ENCODE measurements at places on chromosomes 2 and 18.

DNA sequence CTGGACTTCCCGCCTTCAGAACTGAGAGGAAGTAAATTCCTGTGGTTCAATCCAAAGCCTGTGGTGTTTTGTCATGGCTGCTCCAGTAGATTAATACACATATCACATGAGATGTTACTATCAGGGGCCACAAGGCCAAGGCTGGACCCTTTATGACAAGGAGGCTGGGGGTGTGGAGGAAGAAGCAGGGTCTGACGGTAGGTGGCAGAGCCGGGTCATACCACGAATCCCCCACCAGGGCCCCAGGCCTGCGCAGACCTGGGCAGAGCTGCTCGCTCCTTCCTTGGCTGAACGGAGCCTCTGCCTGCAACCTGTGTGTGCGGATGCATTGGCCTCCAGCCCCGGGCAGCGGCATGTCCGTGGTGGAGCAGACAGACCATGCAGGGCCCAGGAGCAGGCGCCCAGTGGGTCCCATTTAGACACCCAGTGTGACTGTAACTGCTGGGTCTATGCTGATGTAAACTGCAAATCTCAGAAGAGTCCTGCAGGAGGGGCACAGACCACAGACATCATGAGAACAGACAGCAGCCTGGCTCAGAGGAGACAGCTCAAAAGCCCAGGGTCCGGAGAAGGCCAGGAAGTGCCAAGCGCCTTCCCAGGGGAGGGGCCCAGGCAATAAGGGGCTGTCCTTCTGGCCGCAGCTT, 155.2 kb downstream of the PXDN start:
- H3K36me3 ChIP-seq, result no peaks in the 10 kb centered on the region
- peaks cover 15% of the 10 kb centered on the region for H3K27me3 ChIP-seq
- DNase-seq, result no peak
- peaks cover 2% of the 10 kb centered on the region for H3K4me1 ChIP-seq

GRCh38 chr2:18918280-18918679, 328.9 kb upstream of the NT5C1B start:
- no peak overlapping the region for H3K4me3 ChIP-seq
- H3K27me3 ChIP-seq, result no peaks in the 10 kb centered on the region
- H3K4me1 ChIP-seq, result no peaks in the 10 kb centered on the region
- H3K27ac ChIP-seq, result no peak overlapping the region
- peaks cover 6% of the 10 kb centered on the region for H3K36me3 ChIP-seq

GRCh38 chr2:20454036-20454981, 7.4 kb downstream of the RHOB start:
- H3K4me3 ChIP-seq, result no peak overlapping the region
- DNase-seq, result no peak
- H3K4me1 ChIP-seq, result peaks cover 31% of the 10 kb centered on the region
- no peaks in the 10 kb centered on the region for H3K36me3 ChIP-seq

GRCh38 chr2:8658064-8658862, 23.6 kb upstream of the ID2 start:
- DNase-seq, result no peak
- H3K36me3 ChIP-seq, result no peaks in the 10 kb centered on the region
- H3K4me1 ChIP-seq, result peaks cover 29% of the 10 kb centered on the region
- H3K4me3 ChIP-seq, result no peak overlapping the region
- peak overlapping the region; percentile 57 for H3K27ac ChIP-seq

DNA sequence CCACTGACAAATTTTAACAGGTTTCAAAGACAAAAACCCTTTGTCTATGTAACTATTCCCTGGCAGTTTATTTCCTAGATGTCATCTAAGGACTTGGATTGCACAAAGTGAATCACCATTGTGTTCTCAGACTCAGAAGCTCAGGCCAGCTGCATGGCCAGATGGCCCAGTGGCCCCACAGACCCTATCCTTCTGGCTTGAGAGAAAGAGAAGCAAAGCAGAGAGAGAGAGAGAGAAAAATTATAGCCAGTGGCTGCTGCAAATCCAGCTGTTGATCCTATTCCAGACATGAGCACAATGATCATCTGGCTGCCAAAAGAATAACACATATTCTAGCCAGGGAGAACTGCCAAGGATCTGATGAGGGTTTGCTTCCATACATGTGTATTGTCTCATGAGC, 25.8 kb downstream of the CTLA4 start:
- H3K4me3 ChIP-seq, result no peak overlapping the region
- no peaks in the 10 kb centered on the region for H3K27me3 ChIP-seq
- peaks cover 5% of the 10 kb centered on the region for H3K36me3 ChIP-seq
- no peak overlapping the region for H3K27ac ChIP-seq
- peaks cover 72% of the 10 kb centered on the region for H3K4me1 ChIP-seq

DNA sequence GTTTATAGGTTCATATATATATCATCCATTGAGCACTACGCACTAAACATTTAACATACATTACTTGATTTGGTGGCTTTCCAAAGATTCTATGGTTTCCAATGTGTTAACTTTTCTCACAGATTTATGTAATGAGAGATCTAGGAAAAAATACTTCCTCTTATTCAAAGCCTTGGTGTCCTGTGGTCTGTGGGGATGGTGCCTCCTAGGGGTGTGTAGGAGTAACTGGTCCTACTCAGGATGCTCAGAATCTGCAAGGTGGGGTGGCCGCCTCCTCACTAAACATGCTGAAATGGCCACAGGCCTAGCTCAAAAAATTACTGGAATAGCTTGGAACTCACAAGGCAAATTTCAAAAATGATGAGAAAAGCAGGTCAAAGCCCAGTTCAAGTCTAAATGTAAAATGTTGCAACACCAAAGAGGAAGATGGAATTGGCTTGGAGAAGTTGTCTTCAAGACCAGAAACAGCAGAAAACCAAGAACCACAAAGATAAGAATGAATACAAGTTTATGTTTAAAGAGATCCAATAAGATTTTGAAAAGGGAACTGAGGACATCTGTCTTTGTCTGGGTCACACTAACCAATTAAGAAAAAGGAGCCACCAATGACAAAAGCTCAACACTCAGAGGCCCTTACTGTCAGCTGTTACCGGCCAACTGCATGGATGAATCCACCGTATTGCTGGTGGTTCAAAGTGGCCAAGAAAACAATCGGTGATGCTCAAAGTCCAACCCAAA, 11.5 kb downstream of the GPR55 start:
- no peak overlapping the region for H3K27ac ChIP-seq
- H3K4me3 ChIP-seq, result no peak overlapping the region
- peaks cover 80% of the 10 kb centered on the region for H3K4me1 ChIP-seq
- DNase-seq, result no peak
- no peaks in the 10 kb centered on the region for H3K27me3 ChIP-seq
- peaks cover 5% of the 10 kb centered on the region for H3K36me3 ChIP-seq

- H3K36me3 ChIP-seq, result no peaks in the 10 kb centered on the region
- H3K4me1 ChIP-seq, result no peaks in the 10 kb centered on the region
- H3K27me3 ChIP-seq, result no peaks in the 10 kb centered on the region
- H3K4me3 ChIP-seq, result no peak overlapping the region
- DNase-seq, result no peak
- H3K27ac ChIP-seq, result no peak overlapping the region
These were observed 529.2 kb upstream of the LINC00305 start for GRCh38 chr18:64678048-64678447.

- no peak overlapping the region for H3K4me3 ChIP-seq
- H3K27me3 ChIP-seq, result peaks cover 3% of the 10 kb centered on the region
- H3K27ac ChIP-seq, result no peak overlapping the region
- no peaks in the 10 kb centered on the region for H3K4me1 ChIP-seq
These were observed 57.3 kb downstream of the CCDC195 start for GRCh38 chr2:224658780-224659405.

DNA sequence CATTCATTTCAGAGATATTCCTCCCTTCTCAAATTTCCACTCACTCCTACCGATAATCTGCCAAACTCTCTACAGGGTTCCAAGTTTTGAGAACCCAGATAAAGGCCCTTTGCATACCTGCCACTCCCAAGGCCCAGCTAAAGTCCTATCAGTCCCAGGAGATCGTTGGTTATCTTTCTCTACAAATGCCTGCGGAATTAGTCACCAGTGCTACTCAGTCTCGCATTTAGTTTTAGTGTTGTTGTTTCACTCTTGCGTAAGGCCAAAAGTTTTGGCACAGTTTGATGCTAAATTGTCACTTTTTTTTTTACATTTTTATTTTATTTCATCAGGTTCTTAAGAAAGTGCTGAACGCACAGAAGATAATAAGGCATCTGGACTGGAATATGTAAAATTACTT, 29.2 kb upstream of the SETBP1 start:
- H3K27me3 ChIP-seq, result peaks cover 2% of the 10 kb centered on the region
- no peak overlapping the region for H3K4me3 ChIP-seq
- no peaks in the 10 kb centered on the region for H3K36me3 ChIP-seq
- no peaks in the 10 kb centered on the region for H3K4me1 ChIP-seq
- no peak for DNase-seq
- no peak overlapping the region for H3K27ac ChIP-seq

DNA sequence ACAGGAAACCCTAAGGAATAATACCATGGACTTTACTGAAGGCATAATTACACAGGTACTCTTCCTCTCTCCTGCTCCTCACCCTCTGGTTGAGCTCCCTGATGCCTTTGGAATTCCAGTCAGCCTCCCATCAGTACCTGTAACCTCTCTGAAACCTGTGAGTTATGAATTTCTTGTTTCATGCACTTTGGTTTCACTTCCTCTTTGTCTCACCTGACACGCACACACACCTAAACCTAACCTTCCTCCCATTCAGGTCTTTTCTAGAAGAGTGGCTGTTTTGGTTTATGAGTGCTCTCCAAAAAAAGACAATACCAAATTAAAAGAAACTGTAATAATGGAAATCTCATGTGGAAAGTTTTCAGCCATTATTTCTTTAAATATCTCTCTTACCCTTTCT, 451.3 kb upstream of the VWC2L start:
- H3K4me3 ChIP-seq, result no peak overlapping the region
- H3K36me3 ChIP-seq, result no peaks in the 10 kb centered on the region

- no peaks in the 10 kb centered on the region for H3K4me1 ChIP-seq
- H3K4me3 ChIP-seq, result no peak overlapping the region
- H3K27ac ChIP-seq, result no peak overlapping the region
These were observed 160.8 kb downstream of the TNS1 start for GRCh38 chr2:217842017-217842416.

DNA sequence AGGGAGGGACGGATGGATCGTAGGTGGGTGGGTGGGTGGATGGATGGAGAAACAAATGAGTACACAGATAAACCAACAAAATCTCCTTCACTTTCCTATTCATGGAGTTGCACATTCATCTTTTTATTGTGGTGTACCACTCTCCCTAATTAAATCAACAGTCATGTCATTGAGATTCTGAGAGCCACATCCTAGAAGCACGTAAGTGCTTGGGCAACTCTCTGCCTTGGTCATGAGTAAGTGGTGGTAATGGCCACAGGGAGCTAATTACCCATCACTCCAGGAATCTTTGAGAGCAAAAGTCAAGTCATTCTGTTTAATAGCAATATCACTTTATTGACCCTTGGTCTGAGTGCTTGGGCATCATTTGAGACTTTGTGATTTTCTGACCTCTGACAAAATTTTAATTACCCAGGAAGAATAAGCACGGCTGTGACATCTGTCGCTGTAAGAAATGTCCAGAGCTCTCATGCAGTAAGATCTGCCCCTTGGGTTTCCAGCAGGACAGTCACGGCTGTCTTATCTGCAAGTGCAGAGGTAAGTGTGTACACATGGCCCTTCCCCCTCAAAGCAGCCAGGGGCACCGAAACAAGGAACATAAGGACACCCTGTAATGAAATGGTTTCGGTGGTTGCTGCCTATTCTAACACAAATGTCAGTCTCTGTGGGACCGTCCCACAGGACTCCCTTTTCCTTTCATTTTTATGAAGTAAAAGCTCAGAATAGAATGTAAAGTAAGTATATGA, 85.9 kb downstream of the FEZ2 start:
- no peak overlapping the region for H3K4me3 ChIP-seq
- H3K27me3 ChIP-seq, result no peaks in the 10 kb centered on the region
- H3K4me1 ChIP-seq, result no peaks in the 10 kb centered on the region
- no peak overlapping the region for H3K27ac ChIP-seq
- DNase-seq, result no peak

DNA sequence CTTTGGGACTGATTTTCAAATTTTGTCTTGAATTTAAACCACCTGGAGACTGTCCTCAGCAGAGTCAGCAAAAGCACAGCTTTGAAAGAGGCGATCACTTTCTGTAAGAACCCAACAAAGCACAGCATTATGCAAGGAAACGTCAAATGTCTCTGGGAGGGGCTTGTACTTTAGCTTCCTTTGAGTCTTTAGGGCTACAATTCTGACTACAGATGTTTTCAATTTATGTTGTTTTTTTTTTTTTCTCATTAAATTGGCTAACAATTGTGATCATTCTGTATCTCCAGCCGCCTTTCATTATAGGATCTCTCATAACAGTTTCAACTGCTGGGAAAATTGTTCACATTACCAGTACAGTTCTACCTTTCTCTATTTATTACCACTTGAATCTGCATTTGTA, 48.3 kb downstream of the COL3A1 start:
- no peak overlapping the region for H3K4me3 ChIP-seq
- no peak overlapping the region for H3K27ac ChIP-seq
- DNase-seq, result no peak
- H3K4me1 ChIP-seq, result no peaks in the 10 kb centered on the region
- peaks cover 10% of the 10 kb centered on the region for H3K27me3 ChIP-seq

DNA sequence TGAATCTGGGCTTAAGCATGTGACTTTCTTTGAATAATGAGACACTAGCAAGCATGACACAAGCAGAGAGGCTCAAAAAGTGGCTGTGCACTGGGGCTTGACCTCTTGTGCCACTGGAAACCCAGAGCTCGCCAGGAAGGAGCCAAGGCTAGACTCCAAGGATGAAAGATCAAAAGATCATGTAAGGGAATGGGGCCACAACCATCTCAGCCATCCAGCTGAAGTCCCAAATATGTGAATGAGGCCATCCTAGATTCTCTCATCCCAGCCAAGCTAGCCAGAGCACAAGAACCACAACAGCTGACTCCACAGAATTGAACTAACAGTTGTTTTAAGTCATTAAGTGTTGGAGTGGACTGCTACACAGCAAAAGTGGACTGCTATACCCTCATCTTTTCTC, 288.1 kb downstream of the CCDC178 start:
- H3K4me3 ChIP-seq, result no peak overlapping the region
- H3K36me3 ChIP-seq, result no peaks in the 10 kb centered on the region
- H3K4me1 ChIP-seq, result no peaks in the 10 kb centered on the region
- H3K27me3 ChIP-seq, result no peaks in the 10 kb centered on the region
- no peak for DNase-seq

DNA sequence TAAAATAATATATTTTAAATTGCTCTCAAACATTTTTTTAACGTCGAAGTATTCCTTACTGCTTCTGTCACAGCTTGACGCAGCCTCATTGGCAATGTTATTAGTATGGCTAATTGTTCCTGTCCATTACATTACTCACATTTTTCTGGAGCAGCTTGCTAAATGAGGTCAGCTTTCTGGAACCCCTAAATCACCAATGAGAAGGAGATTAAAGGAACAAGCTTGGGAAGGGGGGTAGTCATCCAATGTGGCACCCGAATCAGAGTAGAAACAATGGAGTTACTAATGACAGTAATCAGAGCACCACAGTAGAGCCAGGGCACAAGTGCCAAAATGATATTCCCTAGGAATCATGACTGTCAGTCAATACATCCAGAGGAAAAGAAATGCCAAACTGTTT, 5.1 kb downstream of the NEUROD1 start:
- no peak overlapping the region for H3K4me3 ChIP-seq
- peaks cover 50% of the 10 kb centered on the region for H3K27me3 ChIP-seq
- peaks cover 24% of the 10 kb centered on the region for H3K4me1 ChIP-seq
- peaks cover 5% of the 10 kb centered on the region for H3K36me3 ChIP-seq
- H3K27ac ChIP-seq, result no peak overlapping the region

- DNase-seq, result no peak
- no peak overlapping the region for H3K27ac ChIP-seq
- H3K27me3 ChIP-seq, result no peaks in the 10 kb centered on the region
- H3K4me3 ChIP-seq, result no peak overlapping the region
- H3K4me1 ChIP-seq, result no peaks in the 10 kb centered on the region
These were observed 117.0 kb downstream of the GRB14 start for GRCh38 chr2:164504253-164504652.

GRCh38 chr2:62527478-62528210, 21.6 kb upstream of the TMEM17 start:
- H3K27me3 ChIP-seq, result peaks cover 10% of the 10 kb centered on the region
- no peak for DNase-seq
- no peaks in the 10 kb centered on the region for H3K36me3 ChIP-seq
- no peak overlapping the region for H3K27ac ChIP-seq

Measured in activated naive CD8-positive, alpha-beta T cell treated with anti-CD3 and anti-CD28 coated beads, Interleukin-2, amount 50 U/mL, for 24 hours (primary cell).